Caki2 (cell line): ENCODE measurements at places on chromosomes 11 and 22.

DNA sequence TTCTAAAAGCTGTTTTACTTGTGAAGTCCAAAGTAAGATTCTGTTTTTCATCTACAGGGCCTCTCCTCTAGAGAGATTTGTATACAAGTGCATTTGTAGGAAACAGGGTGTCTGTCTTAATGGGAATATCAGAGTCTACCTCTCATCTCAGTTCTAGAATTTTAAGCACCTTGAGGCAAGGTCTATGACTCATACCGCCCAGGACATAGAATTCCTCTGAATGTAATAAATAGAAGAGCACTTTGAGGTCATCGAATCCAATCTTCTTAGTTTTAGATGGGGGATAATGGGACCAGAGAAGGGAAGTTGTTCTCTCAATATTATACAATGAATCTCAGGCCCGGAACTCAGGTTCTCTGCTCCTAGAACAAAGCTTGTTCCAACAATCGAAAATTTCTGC lies 101.8 kb upstream of the TIMP3 start:
- no peak for DNase-seq

DNA sequence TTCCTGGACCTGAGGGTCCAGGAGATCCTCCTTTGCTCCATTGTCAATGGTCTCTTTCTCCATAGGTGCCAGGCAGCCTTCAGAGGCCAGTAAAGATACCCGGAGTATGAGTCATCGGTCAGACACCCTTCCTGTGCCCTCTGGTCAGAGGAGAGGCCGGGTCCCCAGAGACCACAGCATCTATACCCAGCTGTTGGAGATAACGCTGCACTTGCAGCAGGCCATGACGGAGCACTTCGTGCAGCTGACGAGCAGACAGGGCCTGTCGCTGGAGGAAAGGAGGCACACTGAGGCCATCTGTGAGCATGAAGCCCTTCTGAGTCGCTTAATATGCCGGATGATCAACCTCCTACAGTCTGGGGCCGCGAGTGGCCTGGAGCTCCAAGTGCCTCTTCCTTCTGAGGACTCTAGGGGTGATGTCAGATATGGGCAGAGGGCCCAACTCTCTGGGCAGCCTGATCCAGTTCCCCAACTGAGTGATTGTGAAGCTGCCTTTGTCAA lies at the start of gene ACCSL:
TSS of gene ACCSL (plus strand) at position 51 of the 501 bp plus-strand sequence. CDS start at position 107, 56 bp downstream.
- DNase-seq = no peak

DNA sequence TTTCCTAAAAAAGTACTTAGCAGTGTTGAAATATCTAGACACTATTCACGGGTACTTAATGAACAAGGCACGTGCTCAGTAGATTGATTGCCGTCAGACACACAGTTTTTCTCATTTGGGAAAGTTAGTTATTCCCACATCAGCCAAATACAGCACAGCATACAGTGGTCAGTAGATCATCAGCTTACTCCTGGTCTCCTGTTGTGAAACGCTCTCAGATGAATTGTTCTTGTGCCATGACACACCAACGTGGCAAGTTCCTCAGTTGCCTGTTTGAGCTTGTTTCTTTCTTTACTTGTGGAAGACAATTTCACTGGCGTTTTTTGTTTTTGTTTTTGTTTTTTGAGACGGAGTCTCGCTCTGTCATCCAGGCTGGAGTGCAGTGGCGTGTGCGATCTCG lies 8.6 kb downstream of the TAB1 start:
- DNase-seq = no peak

- no peak for DNase-seq
Measured at GRCh38 chr11:125001079-125001778, 47.2 kb downstream of the CCDC15 start.

DNA sequence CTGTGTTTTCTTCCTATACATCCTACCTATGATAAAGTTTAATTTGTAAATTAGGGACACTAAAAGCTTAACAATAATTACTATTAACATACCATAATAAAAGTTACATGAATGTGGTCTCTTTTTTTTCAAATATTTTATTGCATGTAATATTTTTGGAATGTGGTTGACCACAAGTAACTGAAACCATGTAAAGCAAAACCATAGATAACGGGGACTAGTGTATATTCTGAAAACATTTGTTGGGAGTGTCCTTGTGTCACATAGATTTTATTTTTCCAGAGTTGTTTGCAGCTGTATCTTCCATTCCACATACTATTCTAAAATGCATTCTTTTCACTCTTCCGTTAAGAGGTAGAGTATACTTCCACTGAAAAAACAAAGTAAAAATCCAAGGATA lies 200.4 kb downstream of the KIF18A start:
- DNase-seq = no peak

DNA sequence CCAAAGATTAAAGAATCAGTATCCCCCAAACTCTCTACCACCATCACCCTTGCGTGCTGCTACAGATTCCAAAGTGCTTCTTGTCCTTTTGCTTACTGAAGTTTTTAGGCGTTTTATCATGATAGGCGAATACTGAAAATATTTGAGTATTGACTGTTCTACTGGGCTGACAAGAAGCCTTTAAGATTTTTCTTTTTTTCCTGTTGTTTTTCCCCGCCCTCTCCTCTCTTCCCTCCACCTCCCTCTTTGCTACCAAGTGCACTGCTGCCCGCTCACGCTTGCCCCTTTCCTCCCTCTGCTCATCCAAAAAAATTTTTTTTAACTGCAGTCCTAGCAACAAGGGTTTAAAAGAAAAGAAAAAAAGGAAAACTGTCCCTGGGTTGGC lies 679 bp downstream of the SPCS2 start:
- no peak for DNase-seq

- DNase-seq = no peak
Measured at GRCh38 chr11:92154110-92154509, 70.5 kb upstream of the FAT3 start.

DNA sequence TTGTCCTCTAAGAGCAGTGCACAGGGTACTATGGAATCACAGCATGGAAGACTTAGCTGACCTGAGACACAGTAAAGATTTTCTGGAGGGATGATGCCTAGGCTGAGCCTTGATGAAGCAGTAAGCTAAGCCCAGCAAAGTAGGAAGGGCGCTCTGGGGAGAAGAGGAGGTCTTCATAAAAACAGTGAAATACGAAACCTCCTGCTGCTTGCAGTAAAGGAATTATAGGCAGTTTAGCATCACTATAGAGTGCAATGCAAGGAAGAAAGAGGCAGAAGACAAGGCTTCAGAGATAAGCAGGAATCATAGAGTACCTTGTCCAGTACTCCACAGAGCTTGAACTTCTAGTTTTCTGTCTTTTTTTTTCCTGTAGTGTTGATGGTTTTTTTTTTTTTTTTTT lies 555.7 kb upstream of the CADM1 start:
- no peak for DNase-seq

- no peak for DNase-seq
Measured at GRCh38 chr11:127587511-127587910, 586.9 kb upstream of the KIRREL3 start.

DNA sequence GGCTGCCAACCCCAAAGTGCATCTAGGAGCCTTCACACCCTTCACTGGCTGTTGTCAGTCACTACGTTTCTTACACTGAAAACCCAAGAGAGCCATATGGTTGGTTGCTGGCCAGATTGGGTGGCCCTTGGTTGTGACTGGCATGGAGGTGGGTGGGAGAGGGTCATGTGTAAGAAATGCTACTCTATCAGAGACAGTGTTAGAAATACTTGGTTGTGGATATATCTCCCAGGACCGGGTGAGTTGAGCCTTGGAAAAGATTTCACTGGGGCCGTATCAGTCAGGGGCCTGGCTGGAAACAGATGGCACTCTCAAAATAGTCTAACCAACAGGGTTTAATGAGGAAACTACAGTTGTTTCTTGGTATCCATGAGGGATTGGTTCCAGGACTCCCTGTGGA lies 15.2 kb downstream of the ENDOD1 start:
- no peak for DNase-seq

GRCh38 chr11:8777907-8778767 lies 95.5 kb downstream of the RPL27A start:
- DNase-seq = no peak

DNA sequence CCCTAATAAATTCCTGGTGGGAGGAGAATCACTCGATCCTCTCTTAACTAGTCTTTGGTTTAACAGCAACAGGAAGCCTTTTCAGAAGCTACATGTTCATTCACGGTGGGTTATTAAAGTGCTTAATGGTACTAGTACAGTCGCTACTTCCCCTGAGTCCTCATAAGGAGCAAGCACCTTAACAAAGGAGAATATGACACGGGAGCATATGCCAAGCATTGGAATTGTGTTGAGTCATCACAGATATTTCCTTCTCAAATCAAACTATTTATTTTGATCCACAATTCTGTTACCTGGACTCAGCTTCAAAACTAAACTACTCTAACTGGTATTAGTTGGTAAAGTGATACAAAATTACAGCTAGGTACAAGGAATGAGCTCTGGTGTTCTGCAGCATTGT lies 177.5 kb upstream of the CTSC start:
- no peak for DNase-seq

- peak; percentile 77 for DNase-seq
Measured at GRCh38 chr22:42651134-42651533, 1.9 kb upstream of the CYB5R3 start.

- no peak for DNase-seq
Measured at GRCh38 chr11:60753309-60753708, 3.4 kb upstream of the MS4A15 start.

DNA sequence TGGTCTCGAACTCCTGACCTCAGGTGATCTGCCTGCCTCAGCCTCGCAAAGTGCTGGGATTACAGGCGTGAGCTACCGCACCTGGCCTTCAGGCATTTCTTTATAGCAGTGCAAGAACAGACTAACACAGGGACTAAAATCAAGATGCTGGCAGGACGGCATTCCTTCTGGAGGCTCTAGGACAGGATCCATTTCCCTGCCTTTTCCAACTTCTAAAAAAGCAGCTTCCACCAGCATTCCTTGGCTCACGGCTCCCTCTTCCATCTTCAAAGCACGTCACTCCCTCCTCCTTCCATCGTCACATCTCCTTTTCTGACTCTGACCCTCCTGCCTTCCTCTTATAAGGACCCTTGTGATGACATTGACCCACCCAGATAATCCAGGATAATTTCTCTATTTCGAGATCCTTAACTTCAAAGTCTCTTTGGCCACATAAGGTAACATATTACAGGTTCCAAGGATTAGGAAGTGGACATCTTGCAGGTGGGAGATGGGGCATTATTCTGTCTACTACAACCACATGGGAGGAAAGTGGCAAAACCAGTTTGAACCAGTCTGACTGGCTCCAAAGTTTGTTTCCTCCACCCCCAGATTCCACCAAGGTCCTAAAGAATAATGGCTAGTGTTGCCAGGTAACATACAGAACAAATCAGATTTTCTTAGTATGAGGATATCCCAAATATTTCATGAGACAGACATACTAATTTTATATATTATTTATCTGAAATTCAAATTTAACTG lies 172.5 kb downstream of the MN1 start:
- no peak for DNase-seq

DNA sequence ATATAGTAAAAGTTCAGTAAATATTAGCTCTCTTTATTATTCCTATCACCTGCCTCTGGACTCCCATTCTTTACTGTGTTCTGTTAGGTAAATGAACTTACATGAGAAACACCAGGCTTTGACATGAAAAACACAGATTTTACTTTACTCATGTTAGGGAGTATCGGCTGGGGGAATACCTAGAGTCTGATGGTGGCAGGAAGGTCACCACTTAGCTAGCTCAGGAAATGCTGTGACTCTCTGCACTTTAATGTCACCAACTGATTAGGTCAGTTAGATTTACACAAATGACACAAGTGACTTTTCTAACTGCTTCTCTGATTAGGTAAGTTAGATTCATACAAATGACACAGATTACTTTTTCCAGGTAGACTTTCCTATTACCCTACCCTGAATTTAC lies 225.1 kb downstream of the SWAP70 start:
- no peak for DNase-seq

GRCh38 chr11:68461575-68461917 lies 994 bp downstream of the PPP6R3 start:
- DNase-seq = no peak

- DNase-seq = no peak
Measured at GRCh38 chr22:49216579-49216978, 611.1 kb downstream of the BRD1 start.

DNA sequence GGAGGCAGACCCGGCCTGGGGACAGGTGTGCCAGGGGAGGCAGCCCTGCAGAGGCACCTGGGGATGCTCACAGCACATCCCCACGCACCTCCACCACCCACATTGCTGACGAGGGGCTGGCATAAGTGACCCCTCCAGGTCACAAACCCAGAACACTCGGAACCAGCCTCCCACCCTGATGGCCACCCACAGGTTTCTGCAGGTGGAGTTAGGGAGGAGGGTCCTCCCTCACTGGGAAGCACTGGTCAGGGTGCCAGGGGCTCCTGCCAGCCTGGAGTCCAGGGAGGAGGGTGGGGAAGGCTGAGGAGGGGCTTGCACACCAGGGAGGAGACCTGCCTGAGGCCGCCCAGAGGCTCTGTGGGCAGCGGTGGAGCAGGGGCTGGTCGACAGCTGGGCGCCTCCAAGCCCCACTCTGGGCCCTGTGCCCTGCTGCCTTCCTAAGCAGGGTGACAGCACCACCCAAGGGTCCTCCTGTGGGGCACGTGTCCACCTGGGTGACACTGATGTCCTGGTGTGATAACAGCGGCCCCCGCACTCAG lies 51.0 kb upstream of the CARS1 start:
- no peak for DNase-seq

- no peak for DNase-seq
Measured at GRCh38 chr11:29361369-29361768, 655.5 kb downstream of the KCNA4 start.

DNA sequence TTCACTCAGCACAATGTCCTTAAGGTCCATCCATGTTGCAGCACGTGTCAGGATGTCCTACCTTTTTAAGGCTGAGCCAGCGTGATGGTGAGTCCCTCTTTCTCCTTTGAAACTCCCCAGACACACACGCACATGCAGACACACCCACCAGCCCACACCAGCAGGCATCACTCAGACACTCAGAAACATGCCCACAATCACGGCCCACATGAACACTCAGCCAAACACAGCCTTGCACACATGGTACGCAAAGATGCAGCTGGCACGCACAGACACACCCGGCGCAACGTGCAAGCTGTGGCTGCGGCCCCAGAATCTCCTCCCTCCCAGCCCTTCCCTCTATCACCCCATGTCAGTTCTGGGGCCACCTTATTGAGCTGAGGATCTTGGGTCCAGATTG lies 8.0 kb downstream of the FADS3 start:
- DNase-seq = no peak

- no peak for DNase-seq
Measured at GRCh38 chr11:67571443-67571842, 12.2 kb upstream of the GSTP1 start.

DNA sequence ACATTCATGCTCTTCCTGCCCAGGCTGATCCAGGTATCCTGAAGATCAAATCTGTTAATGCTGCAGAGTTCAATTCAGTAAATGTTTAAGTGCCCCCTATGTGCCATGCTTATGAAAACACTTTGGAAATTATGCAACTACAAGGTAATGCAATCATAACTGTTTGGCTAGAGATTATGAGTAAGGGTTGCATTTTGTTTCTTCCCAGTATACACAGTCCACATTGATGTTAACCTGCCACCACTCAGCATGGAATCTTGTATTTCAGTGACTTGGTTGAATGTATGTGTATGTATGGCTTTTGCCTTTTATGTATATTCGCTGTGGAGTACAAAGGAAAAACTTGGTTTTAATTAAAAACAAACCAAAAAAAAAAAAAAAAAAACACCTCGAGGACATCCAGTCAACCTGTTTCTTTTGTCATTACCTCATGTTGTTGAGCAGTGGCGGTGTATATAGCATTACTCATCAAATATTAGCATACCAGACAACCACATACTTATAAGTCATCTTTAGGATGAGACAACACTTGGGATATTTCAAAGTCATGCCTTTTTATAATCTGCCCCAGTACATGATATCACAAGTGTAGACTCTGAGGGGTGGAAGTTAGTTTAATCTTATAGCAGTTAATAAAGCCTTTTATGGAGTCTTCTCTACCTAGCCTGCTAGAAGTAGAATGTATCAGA lies 86.1 kb upstream of the HORMAD2 start:
- DNase-seq = peak; percentile 67
